Stimulated activated CD4-positive, alpha-beta T cell treated with anti-CD3 and anti-CD28 coated beads, Interleukin-1b, Interleukin-23, amount 100 ng/mL, for 1 hour (primary cell): ENCODE measurements at places on chromosomes 1 and 21.
A peak's percentile ranks its signal among the peaks of the same experiment; 100 is the strongest.

DNA sequence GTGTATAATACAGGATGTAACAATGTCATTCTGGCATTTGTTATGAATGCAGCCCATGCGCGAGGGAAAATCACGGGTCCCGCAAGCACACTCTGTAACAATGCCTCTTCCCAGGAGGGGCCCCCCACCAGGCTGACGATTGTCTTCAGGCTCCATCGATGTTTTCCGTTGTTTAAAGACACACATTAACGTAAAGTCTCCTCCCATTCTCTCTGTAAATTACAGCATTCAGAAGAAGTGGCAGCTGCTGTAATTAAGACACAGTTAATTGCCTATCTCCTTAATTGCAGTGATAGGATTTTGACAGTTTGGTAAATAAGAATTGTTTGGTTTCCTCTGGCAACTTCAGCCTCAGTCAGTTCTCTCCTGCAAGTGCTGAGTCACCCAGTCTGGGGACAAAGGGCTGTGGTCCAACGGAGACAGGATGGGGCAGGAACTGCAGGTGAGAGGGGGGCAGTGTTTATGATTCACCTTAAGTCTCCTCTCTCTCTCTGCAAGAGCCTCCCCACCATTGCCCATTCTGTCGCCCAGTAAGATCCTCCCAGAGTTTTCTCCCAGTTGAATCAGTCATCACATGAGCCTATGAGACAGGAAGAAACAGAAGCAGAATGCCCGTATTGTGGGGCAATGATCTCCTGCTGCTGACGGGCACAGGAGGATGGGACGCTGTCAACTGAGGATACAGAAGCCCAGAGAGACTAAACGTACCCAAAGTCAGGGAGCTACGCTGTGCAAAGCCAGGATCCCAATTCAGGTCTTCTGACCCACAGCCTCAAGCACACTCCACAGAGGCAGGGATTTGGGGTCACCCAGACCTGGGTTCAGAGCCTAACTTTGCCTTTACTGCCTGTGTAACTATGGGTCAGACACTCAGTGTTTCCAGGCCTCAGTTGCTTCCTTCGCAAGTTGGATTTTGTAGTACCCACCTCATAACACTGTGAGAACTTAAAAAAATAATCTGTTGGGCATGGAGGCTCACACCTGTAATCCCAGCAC is 110.0 kb downstream of the ADSS2 start:
- DNase-seq = no peak

DNA sequence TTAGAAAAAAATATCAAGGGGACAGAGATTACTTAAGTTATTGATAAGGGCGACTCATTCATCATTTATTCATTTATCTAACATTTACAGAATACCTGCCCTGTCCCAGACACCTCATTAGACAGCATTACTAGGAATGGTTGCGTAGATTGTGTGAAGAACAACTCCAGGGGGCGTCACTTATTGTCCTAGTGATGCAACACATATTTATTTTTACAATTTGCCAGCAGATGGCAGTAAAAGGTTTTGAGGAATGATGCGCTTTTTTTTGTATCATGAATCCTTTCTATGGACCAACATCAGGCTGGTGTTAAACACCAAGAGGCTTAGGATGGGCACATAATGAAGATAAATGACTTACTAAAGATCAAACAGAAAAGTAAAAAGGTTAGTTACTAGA is 5.5 kb downstream of the NCAM2 start:
- no peak for DNase-seq

- no peak for DNase-seq
Measured at GRCh38 chr21:16307256-16307655, 577.5 kb downstream of the USP25 start.

DNA sequence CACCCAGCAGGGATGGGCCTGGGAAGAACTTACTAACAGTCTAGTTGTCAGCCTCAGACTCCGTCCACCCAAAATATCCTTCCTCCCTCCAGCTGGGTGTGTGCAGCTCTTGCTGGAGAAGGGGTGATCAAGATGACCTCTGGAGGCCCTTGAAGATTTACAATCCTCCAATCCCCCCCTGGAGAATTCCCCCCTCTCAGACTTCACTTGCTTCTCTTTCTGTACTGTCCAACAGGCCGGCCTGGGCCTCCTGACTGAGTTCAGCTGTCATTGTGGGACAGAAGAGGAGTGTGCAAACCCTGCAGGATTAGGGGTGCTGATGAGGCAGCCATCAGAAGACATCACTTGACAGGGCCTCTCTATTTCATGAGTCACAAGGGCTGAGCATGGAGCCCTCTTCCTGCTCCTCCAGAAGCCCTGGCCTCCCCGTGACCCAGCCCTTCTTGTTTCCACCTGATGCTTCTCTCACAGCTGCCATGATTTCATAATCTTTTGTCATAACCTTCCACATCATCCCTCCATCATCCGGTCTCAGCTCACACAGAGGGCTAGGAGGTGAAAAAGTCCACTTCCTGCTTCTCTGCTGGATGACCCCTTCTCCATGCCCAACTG is 17.5 kb upstream of the IGFN1 start:
- DNase-seq = no peak

DNA sequence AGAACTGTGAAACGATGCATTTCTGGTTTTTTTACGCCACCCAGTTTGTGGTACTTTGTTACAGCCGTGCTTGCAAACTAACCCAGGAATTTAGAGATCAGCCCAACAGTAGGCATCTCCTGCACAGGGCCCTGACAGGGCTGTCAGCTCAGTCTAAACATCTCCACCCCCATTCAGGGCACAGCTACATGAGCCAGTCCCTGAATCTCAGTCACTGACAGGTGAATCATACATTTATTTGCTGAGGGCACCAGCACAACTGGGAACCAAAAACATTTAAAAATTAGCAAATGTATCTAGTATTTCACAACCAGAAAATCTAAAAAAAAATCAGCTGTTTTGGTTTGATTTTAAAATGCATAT is 30.7 kb downstream of the PRDX6 start:
- no peak for DNase-seq

GRCh38 chr1:228101994-228102790 is 933 bp downstream of the C1orf35 start:
- no peak for DNase-seq

GRCh38 chr1:206803221-206803730 is 31.0 kb upstream of the IL10 start:
- DNase-seq = peak; percentile 51

- DNase-seq = no peak
Measured at GRCh38 chr1:239357867-239358266, 28.5 kb upstream of the CHRM3 start.
